ENCODE measurements at places on chromosomes 6 and 20. TPM values are rescaled to one million over a fixed set of nuclear protein-coding genes. Genes with fewer than 3 reads are reported as not detected.

DNA sequence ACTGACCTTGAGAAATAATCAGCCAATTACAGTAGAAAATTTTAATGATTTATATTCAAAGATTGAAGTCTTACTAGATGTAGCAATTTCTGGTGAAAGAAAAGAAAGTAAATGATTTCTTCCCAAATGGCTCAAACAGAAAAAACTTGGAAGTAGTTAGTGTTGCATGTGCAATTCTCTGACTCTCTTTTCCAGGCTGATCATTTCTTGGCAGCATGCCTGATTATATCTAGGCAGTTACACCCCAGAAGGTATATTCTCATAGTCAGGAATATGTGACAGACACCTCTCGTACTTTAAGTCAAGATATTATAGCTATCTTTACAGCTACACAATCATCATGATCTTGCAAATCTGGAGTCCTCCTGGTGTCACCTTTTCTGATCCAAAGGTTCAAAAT lies 122.9 kb downstream of the PDE7B start:
- no peaks in the 10 kb centered on the region for H3K4me1 ChIP-seq
- no peak for DNase-seq
- no peaks in the 10 kb centered on the region for H3K27me3 ChIP-seq

GRCh38 chr6:674956-675355 lies 18.0 kb downstream of the EXOC2 start:
- no peak overlapping the region for H3K4me3 ChIP-seq
- no peaks in the 10 kb centered on the region for H3K27me3 ChIP-seq
- peaks cover 15% of the 10 kb centered on the region for H3K4me1 ChIP-seq
- peaks cover 8% of the 10 kb centered on the region for H3K36me3 ChIP-seq

DNA sequence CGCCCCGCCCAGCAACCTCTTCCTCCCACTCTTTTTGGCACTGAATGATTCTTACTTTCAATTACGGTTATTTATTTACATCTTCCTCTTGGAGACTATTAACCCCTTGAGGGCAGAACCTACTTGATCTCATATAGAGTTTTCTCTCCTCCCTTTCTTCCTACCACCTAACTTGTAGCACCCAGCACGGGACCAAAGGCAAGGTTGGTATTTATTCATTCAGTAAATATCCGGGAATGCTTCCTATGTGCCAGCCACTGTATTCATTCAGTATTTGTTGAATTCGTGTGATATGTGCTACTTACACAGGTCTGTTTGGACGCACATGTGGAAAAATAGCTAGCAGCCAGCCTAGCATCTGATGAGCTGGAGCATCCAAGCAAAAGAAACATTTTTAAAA lies 1.3 kb upstream of the CNKSR3 start:
- H3K4me1 ChIP-seq: peaks cover 30% of the 10 kb centered on the region
- no peak overlapping the region for H3K27ac ChIP-seq
- DNase-seq: no peak
- peaks cover 8% of the 10 kb centered on the region for H3K27me3 ChIP-seq

DNA sequence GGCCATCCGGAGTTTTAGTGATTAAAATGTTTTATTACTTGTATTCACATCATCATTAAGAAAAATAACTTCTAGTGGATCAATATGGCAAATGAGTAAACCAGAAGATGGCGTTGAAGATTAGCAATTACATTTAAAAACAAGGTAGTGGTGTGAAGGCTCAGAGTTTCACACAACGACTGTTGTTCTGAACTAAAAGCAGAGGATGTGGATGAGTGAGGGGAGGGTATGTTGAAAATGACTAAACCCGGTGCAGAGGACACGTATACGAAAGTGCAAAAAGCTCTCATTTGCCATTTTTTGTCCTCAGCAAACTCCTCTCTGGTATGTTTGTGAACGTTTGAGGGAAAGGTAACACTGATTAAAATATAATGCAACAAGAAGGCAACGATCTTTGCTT lies 1.9 kb upstream of the IRF4 start:
- no peak overlapping the region for H3K4me3 ChIP-seq
- H3K4me1 ChIP-seq: peaks cover 4% of the 10 kb centered on the region
- no peaks in the 10 kb centered on the region for H3K36me3 ChIP-seq
- no peak for DNase-seq
- no peak overlapping the region for H3K27ac ChIP-seq

DNA sequence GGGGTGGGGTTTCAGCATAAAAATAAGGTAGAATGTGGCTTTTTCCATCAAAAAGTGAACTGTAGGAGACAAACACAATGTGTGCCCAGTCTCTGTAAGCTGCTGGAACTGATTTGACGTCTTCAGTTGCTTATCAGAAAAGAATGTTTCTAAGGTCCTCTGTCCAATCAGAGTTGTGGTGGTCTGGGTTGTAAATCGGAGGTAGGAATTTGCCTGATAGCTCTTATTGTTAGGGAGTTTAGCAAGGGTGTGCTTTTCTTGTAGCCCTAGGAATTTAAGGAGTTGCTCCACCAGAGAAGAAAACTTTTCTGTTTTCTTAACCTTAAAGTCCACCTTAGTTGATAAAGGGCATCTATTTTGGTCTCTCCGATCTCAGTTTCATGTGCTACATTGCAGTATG lies 10.4 kb upstream of the SSTR4 start:
- no peaks in the 10 kb centered on the region for H3K36me3 ChIP-seq
- no peaks in the 10 kb centered on the region for H3K27me3 ChIP-seq
- H3K27ac ChIP-seq: no peak overlapping the region
- DNase-seq: no peak

- H3K36me3 ChIP-seq: no peaks in the 10 kb centered on the region
- H3K27ac ChIP-seq: peak overlapping the region; percentile 37
- no peak overlapping the region for H3K4me3 ChIP-seq
These were observed 4.7 kb downstream of the ADRM1 start for GRCh38 chr20:62307226-62308101.

Gene CPNE5
- total RNA-seq: 0.56 TPM

Gene LY6G6D
- 0.90 TPM for total RNA-seq

All from neural progenitor cell (in vitro differentiated cells).